ENCODE measurements at places on chromosomes 7 and 10.

DNA sequence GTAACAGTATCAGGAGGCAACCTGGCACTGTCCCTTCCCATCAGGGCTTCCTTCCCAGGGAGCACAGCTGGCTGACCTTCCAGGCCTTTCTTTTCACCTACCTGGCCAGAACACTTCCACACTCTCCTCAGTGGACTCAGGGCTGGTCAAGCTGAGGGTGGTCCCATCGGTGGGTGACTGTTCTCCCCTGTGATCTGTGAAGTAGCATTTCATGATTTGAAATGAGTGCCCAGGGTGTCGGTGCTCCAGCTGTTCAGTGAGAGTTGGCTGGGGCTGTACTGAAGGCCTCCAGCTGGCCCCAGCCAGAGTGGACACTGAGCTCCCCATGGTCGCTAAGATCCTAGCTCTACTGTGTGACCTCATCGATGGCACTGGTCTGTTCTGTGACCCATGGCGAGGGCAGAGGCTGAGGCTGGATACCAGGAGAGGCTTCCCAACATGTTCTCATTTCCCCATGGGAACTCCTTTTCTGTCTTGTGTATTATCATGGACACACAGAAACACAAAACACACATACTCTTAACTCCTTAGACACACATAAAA, at the start of gene FAM170B:
FAM170B (minus strand) TSS at position 316 of the 543 bp plus-strand sequence; CDS start at position 213, 103 bp downstream.
- no peak for DNase-seq

GRCh38 chr10:5971315-5971832, 6.0 kb downstream of the IL15RA start:
- DNase-seq = no peak

DNA sequence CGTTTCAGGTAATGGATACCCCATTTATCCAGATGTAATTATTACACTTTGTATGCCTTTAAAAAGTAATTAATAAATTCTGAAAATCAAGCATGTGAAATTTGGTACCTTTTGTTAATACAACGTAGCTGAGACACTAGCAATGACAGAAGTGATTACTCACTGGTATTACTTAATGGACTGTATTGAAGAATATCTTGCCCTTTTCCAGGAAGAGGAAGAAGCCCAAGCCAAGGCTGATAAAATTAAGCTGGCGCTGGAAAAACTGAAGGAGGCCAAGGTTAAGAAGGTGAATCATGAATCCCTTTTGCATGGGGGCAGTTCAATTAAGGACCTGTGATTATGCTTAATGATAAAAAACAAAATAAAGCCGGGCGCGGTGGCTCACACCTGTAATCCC, 64.8 kb downstream of the APBB1IP start:
- DNase-seq = no peak

DNA sequence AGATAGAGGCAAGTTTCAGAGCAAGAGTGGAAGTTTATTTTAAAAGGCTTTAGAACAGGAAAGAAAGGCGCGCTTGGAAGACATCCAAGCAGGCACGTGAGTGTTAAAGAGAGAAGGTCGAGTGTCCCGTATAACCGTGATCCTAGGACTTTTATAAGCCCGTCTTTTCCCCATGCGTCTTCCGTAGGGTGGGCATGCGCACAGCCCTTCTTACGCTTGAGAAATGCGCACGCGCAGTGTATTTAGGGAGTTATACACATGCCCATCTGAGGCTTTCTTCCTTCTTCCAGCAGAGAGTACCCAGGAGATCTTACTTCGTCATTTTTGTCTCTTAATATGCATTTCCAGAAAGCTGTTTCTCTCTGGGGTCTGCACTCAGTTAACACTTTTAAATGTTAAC, 52.4 kb downstream of the CALD1 start:
- peak; percentile 94 for DNase-seq

- no peak for DNase-seq
Measured at GRCh38 chr7:51973071-51973470, 656.5 kb upstream of the COBL start.

DNA sequence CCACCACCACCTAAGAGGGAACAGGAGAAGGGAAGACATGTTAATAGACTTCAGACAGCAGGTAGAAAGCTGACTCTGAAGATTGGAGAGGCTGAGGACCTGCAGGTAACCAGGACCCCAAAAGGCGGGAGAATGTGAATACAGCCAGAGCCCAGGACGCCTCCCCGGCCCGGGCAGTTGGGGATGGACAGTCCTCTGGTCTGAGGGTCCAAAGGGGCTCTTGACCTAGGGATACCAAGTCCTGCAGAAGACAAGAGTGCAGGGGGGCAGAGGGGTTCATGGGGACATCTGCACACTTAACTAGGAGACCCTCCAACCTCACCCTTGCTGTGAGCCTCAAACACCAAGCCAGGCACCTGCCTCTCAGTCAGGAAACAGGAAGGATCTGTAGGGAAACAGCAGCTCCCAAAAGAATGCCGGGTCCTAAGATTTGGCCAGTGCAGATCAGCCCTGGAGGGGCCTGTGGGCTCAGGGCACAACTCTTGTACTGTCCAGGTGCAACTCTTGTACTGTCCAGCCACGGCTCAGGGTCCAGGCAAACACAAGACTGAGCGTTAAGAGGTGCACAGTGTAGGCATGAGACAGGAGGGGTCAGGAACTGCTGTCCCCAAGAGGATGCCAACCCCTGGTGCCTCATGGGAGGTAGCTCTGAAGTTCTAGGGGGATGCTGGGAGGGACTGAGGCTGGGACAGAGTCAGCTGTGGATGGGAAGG, 2.3 kb upstream of the STK32C start:
- DNase-seq = no peak

DNA sequence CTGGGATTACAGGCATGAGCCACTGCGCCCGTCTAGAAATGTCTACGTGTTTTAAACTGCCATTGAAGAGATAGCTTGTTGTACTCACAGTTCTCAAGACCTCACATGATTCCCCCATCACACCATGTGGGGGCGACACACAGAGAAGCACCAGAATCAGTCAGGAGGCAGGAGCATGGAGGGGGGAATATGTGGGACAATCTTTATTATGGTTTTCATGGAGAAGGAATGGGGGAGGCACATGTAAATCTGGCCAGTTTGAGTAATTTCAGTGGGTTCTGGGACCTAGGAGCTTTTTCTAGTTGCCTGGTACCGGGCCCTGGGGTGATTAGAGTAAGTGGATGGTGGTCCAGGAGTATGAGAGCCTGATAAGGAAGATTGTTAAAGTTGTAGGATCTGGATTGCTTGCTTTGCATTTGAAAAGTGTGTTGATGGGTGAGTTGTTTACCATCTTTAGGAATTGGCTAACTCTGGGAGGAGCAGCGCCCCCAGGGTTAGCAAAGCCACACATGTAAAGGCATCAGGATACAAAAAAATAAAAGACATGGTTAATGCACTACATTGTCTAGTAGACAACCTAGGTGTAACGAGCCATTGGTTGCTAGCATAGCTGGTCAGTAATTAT, 85.4 kb upstream of the SLC13A1 start:
- peak; percentile 64 for DNase-seq

DNA sequence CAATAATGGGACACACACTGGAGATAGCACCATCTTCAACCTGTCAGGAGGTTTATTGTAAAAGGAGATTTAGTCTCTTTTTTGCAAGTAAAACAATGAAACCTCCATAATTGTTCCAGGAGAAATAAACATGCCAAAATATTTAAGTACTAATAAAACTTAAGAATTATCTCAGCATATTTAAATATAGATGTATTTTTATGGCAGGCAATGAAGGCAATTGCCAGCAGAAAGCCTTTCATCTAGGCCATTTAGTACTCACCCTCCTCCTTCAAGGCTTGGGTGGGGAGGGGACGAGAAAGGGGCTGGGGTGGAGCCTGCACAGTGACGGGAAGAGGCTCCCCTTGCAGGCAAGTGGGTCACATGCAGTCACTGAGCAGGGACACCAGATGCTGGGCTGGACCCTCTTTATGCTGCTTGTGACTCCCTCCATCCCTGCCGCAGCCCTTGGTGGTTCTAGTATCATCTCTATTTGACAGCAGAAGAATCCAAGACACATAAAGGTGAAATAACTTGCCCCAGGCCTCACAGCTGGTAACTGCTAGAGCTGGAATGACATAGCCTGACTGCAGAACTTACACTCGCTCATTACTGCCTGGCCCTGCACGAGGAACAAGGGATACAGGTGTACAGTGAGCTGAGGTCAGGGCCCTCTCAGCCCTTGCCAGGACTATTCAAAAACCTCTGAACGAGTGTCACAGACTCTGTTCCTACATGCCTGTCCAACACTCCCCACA, 449.5 kb upstream of the ZMIZ1 start:
- no peak for DNase-seq

DNA sequence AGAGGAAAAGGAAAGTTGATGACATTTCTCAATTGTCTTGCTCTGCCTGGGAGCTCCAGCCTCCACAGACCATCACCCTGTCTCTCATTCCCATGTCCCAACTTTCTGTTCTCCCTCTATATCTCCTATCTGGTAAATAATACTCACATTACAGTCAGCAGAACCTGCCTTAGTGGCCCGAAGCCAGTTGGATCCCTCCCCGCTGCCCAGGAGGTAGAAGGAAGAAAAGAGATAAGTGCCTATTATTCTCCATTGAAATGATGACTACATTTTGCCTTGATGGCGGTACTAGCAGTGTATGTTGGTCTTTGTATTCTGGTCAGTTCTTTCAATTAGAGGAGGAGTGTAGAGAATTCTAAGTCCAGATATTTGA, 91.9 kb downstream of the CSTF2T start:
- DNase-seq = no peak

GRCh38 chr7:47535704-47536628, 45.9 kb downstream of the TNS3 start:
- DNase-seq = no peak

DNA sequence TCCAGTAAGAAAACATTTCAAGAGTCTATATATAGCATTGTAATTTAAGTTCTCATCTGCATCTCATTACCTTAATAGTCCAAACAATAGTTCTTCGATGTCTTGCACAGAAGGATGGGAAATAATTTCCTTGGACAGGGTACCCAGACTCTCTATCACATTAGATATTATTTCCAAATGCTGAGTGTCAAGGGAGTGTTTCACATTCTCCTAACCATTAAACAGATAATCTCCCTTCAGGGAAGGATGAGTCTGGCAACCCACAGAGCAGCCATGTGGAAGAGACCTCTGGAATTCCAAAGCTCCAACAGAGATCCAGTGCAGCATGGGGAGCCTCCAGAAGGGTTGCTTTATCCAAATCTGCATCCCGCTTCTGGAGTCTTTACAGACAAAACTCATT, 89.6 kb downstream of the FZD1 start:
- no peak for DNase-seq

DNA sequence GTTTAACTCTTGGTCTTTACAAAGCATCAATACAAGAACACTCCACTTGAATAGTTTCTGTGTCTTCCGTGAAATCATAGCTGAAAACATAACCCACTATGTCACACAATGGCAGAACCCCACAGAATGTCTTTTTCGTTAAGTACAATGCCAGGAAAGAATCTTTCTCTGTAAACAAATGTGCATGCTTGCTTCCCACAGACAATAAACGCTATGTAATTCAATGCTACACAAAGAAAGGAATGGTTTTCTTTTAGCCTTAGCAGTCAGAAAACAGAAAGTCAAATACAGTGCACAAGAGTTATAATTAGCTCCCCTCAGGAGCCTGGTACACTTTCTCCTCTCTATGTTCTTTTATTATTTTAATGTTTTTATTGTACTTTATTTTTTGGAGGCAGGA, 186.1 kb downstream of the SRPK2 start:
- DNase-seq = peak; percentile 26

DNA sequence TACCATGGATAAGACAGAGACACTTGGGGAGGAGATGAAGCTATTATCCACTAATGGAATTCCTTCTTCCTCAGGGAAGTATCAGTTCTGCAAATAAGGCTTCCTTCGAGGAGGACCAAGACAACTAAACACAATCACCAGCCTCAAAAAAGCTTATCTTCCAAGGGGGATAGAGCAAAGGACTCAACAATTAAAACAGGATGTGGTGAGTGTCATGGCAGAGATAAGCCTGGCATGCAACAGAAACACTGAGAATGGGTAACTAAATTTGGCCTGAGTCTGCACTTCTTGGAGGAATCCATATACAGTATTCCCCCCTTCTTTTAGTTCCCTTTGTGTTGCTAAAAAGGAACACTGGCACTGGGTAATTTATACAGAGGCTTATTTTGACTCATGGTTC, 1285.2 kb downstream of the GATA3 start:
- DNase-seq = no peak

DNA sequence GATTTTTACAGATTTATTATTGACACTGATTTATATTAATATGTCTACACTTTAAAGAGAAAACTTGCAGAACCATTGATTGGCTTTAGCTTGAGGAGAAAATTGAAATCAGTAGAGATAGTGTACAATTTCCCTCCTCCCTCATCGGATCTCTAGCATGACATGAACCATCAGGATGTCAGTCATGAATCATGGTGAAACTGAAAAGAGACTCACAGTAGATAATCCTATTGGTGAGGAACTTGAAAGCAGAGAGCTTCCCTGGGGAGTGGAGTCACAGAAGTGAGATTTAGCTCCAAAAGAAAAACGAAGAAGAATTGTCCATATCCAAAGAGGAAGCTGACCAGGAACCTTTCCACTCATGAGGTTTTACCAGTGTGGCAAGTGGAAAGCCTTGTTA, 346.8 kb downstream of the ABCA13 start:
- DNase-seq = no peak

- no peak for DNase-seq
Measured at GRCh38 chr7:155169498-155170065, 99.5 kb downstream of the HTR5A start.

GRCh38 chr7:33837356-33837851, 67.9 kb upstream of the BMPER start:
- DNase-seq = no peak

GRCh38 chr7:127799535-127800305, 147.7 kb downstream of the SND1 start:
- no peak for DNase-seq

- DNase-seq = no peak
Measured at GRCh38 chr10:118052816-118053215, 6.1 kb upstream of the RAB11FIP2 start.

DNA sequence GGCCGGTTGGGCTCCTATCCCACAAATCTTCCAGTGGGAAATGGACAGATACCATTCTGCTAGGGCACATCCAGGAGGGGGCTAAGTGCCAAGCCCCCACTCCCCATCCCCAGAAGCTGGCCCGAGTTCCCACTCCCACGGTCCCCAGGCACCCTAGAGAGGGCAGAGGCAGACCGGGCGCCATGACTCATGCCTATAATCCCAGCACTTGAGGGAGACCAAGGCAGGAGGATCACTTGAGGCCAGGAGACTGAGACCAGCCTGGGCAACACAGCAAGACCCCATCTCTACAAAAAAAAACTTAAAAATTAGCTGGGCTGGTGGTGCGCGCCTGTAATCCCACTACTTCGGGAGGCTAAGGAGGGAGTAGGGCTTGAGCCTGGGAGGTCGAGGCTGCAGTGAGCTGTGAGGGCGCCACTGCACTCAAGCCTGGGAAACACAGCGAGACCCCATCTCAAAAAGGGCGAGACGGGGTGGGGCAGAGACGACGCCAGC, 870 bp downstream of the GNA12 start:
- DNase-seq = no peak

DNA sequence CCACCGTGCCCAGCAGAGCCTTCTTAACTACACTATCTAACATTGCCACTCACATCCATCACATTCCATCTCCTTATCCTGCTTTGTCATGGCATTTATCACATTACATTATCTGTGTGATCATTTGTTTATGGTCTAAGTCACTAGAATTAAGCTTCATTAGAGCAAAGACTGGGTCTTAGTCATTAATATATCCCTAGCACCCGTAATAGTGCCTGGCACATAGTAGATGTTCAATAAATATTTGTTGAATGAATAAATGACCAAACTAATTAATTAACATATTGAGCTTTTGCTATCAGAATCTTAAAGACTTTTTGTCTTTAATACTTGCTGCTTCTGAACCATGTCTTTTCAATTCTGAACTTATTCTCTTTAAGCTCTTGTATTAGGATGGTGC, 5.9 kb upstream of the COPG2 start:
- no peak for DNase-seq

- DNase-seq = peak; percentile 86
Measured at GRCh38 chr7:23347682-23348180, 48.6 kb downstream of the MALSU1 start.
